ENCODE measurements at places on chromosomes 11 and 22. TPM values are rescaled to one million over a fixed set of nuclear protein-coding genes. Genes with fewer than 3 reads are reported as not detected.

The MCAT gene
- 14.2 TPM for total RNA-seq

The CCDC87 gene
- 0.84 TPM for total RNA-seq

The FXYD2 gene
- total RNA-seq = 21.4 TPM

The WBP2NL gene
- total RNA-seq = not detected
